ENCODE measurements at places on chromosomes 7 and 10.
A peak's percentile ranks its signal among the peaks of the same experiment; 100 is the strongest.

GRCh38 chr10:22491931-22492615, 146.8 kb downstream of the SPAG6 start:
- no peak for DNase-seq

GRCh38 chr7:69630292-69630691, 32.0 kb downstream of the AUTS2 start:
- DNase-seq = no peak

DNA sequence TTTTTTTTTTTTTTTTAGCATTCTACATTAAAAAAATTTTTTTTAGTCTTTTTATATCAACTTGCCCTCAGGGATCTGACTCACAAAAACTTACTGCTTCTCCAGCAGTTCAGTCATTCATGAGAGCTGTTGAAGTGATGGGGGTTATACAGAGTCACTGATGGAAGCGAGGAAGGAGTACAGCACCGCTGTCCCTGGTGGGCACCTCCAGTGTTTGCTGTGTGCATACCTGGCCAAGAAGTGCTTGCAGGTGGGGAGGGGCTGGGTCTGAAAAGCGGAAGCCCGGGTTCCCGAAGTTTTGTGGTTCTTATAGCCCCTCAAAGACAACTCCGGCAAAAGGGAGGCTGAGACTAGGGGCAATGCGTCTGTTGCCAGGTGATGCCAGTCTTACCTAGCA, 46.2 kb downstream of the MINDY4 start:
- no peak for DNase-seq

DNA sequence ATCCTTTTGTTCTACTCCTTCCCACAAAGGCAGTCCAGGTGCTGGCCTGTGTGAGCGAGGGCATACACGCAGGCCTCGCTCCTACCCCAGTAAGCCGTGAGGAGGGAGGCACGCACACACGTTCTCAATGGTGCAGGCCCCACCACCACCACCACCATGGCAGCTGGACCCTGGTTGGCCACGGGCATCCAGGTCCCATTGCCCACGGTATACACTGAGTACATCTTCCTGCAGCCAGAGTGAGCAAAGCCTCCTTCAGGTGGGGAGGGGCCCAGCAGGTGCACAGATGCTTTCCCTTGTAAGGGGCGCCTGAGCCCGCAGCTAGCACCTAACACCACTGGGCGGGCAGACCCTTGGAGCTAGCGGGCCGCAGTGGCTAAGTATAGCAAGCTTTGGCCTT, 373.3 kb upstream of the MKI67 start:
- DNase-seq = no peak

DNA sequence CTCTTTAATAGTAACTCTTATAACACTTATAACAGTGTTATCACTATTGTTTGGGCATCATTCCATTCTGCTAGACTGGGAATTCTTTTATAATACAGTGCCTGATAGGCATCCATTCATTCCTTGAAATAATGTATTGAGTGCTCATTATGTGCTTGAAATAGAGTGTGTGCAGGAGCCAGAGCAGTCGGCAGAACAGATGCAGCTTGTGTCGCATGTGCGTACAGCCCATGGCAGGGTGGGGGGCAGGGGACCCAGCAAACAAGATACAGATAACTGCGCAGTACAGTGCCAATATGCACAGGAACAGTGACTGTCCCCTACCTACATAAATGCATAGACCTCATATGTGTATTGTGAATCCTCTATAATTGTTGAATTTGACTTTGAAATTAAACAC, 99.3 kb downstream of the KAT6B start:
- DNase-seq = no peak

GRCh38 chr10:78772486-78772885, 296.3 kb upstream of the ZMIZ1 start:
- DNase-seq = no peak

DNA sequence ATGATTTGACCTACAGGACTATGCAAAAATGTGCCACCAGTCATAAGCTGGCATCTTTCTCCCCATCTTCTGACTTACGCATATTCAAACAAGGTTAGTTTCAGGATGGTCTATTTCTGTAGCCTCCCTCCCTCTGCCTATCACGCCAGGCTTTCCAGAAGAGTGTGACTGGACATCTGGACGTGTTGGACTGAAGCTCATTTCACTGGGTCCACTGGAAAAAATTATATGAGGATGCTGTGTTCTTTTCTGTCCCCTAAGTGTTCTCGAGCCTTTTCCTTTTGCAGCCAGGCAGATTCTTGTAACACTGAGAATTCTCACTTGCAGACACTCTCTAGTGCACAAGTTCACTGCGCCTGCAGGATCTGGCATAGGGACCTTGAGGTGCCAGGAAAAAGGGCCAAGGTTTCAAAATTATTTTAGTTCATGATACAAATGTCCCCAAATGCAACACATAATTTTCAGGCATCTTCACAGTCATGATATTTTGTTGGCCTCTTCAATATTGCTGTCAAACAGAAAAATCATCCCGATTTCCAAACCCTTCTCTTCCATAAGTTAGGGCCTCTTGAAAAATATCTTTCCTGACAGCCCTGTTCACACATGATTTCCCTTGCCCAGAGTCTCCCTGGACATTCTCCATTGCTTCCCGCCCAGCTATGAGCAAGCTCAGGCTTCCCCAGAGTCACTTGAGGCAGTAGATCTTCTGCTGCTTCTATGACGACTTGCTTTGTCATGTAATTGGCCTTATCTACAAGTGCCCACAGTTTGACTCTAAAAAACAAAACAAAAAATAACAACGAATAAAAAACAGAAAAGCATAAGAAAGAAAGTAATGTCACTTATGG, 170.4 kb downstream of the BMPER start:
- DNase-seq = peak; percentile 39

- DNase-seq = no peak
Measured at GRCh38 chr7:121397822-121398221, 1.7 kb upstream of the FAM3C start.

DNA sequence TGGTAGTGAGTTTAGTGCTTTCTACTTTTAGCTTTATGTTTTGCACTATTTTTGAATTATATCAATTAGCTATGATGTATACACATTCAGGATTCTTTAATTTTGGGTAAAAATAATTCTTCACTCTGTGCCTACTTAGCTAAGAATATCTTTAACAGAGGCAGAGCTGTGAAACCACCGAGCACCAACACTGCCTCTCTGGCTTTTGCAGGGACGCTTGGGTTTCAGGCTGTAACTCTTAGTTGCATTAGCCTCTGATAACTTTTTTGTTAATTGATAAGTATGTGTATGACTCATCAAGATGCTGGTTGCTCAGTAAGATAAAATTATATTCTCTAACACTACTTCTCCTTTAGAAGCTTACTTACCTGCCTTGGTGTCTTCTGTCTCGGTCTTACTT, 738.3 kb downstream of the AUTS2 start:
- DNase-seq = no peak

DNA sequence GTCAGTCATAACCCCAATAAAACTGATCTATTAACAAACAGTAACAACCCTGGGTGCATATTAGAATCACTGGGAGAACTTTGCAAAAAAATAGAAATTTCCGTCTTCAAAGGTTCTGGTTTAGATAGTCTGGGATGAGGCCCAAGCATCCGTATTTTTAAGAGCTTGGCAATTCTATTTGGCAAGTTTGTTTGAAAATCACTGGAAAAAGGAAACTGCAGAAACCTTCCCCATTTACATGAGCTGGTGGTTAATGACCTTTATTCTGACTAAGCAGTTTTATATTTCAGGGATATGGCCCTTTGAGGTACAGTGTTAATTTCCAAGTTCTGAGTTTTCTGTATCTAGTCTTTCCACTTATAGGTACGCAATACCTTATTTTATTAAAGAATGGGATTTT, 115.8 kb upstream of the PRR15 start:
- no peak for DNase-seq

GRCh38 chr7:101116898-101117297, 10.0 kb upstream of the SERPINE1 start:
- no peak for DNase-seq

- DNase-seq = no peak
Measured at GRCh38 chr7:36301914-36302771, 87.5 kb upstream of the ANLN start.

GRCh38 chr7:139987691-139988516, 74.8 kb downstream of the PARP12 start:
- DNase-seq = no peak
